ENCODE measurements at places on chromosomes 1 and 21.
A peak's percentile ranks its signal among the peaks of the same experiment; 100 is the strongest.

- DNase-seq = no peak
These were observed 11.8 kb upstream of the CSF1 start for GRCh38 chr1:109898842-109899241.

DNA sequence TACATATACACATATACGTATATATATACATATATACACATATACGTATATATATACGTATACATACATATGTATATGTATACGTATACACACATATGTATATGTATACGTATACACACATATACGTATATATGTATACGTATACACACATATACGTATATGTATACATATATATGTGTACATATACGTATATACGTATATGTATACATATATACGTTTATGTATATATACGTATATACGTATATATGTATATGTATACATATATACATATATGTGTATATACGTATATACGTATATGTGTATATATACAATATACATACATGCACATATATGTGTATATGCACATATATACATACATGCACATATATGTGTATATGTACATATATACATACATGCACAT lies 396.2 kb upstream of the DUSP10 start:
- no peak for DNase-seq

DNA sequence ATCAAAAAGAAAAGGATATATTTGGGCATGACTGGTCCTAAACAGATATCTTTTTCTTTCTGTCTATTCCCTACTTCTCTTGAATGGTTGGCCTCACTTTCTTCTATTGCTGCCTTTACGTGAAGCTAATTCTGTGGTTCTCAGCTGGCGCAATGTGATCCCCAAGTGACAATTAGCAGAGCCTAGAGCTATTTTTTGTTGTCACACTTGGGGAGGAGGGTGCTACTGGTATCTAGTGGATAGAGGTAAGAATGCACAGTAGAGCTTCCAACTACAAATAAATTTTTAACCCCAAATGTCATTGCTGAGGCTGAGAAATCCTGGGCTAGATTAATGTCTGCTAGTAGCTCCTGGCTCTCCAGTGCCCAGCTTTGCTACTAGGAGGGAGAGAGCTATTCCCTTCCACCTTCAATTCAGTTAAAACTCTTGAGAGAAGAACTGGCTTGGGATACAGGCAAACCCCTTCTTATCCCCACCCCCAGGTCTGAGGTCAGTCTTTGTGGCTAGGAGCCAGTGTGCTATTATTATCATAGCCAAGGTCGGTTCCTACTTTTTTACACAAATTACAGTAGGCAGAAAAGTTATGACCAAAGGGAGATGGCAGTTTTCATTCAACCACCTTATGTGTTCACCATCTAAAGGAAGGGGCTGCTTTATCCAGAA lies 102.1 kb downstream of the SNX7 start:
- DNase-seq = no peak

- DNase-seq = no peak
These were observed 194.6 kb downstream of the TNR start for GRCh38 chr1:175548774-175549173.

DNA sequence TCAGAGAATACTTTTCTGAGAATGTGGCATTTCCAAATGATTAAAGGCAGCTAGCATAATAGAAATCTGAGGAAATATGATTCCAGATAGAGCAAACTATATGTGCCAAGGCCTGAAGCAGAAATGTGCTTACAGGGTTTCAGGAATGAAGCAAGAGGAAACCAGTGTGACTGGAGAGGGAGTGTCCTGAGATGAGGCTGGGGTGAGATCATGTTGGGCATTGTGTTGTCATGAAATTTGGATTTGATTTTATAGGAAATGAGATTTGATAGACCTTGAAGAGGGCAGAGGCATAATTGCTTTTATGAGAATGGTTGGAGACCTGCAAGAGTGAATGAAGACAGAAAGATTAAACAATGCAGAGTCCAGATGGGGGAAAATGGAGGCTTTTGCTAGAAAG lies 338.1 kb upstream of the SNX7 start:
- no peak for DNase-seq

GRCh38 chr1:31297277-31298247 lies 730 bp downstream of the ZCCHC17 start:
- DNase-seq = peak; percentile 29

GRCh38 chr1:54350360-54350759 lies 55.8 kb downstream of the SSBP3 start:
- DNase-seq = no peak

GRCh38 chr1:207565546-207566468 lies 69.8 kb downstream of the CR1 start:
- peak; percentile 57 for DNase-seq

GRCh38 chr1:68221001-68221979 lies 11.0 kb downstream of the WLS start:
- DNase-seq = no peak

DNA sequence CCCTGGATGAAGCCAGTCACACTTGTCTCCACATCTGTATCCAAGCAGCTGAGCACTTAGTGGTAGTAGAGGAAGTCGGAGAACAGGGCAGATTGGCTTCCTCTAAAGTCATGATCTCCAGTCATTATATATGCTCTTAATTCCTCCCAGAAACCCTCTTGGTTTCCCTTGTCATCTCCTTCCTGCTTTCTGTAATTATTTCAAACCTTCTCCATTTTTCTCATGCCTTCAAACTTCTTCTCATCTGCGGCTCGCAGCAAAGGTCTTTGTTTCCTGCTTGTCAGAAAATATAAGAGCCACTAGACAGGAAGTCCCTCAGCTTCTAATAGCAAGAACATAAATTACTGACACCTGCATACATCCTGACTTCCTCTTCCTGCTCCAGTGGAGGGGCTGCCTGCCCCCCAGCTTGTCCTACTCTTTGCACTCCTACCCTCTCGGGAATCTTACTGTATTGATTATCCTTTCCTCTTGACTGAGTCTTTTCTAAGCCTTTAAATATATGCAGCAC lies 124.6 kb upstream of the NGF start:
- no peak for DNase-seq

GRCh38 chr1:228508840-228509415 lies 21.7 kb downstream of the RNF187 start:
- DNase-seq = no peak

DNA sequence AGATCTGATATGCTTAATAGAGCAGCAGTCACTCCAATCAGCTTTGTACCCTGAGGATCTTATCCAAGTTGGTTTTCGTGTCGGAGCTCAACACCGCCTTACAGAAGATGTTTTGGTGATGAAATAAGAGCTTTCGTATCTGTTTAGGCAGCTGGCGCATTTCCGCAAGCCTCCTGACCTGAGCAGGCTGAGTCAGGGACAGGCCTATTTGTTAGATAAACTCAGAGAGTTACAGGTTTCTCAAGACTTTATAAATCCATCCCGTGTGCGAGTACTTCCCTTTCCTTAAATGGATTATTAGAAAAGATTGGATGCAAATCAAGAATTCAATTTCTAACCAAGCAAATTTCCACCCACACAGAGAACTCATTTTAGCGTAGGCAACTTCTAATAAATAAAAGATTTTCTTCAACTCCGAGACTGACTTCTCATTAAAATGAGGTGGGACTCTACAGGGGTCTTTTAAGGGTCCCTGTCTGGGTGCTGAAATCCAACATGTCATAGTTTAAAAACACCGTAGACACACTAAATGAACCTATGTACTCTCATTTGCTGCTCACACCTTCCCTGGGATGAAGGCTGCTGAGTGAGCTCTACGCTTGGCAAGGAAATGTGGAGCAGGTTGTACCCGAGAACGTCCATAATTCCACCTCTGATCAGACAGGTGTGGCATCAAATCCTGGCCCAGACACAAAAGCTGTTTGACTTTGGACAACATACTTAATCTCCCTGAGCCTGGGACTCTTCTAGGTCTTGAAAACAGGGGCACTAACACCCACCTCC lies 106.9 kb upstream of the F3 start:
- no peak for DNase-seq

GRCh38 chr1:219581344-219581743 lies 31.6 kb downstream of the ZC3H11B start:
- no peak for DNase-seq

GRCh38 chr1:174815474-174815908 lies 184.3 kb upstream of the CACYBP start:
- DNase-seq = no peak

GRCh38 chr1:64171246-64171645 lies 32.2 kb upstream of the UBE2U start:
- no peak for DNase-seq

DNA sequence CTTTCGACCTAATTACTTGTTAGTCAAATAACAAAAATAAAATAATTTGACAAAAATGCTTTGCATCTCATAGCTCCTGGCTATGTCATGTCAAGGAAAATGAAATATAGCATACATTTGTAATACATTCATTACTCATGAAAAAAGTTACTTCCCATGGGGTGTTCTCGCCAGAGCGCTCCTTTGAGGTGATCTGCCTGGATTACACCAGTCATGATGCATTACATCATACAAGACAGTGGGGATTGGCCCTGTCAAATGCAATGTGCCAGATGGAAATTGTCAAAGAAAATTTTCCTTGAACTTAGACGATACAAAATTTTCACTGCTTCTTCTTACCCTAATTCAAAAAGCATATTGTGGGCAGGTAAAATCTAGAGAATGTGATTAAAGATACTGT lies 215.6 kb upstream of the B3GALT2 start:
- DNase-seq = no peak

GRCh38 chr1:199546323-199546722 lies 481.2 kb upstream of the NR5A2 start:
- DNase-seq = no peak

- no peak for DNase-seq
These were observed 36.3 kb upstream of the MYOCOS start for GRCh38 chr1:171585715-171586114.

GRCh38 chr1:101915597-101915996 lies 81.1 kb downstream of the OLFM3 start:
- DNase-seq = no peak

DNA sequence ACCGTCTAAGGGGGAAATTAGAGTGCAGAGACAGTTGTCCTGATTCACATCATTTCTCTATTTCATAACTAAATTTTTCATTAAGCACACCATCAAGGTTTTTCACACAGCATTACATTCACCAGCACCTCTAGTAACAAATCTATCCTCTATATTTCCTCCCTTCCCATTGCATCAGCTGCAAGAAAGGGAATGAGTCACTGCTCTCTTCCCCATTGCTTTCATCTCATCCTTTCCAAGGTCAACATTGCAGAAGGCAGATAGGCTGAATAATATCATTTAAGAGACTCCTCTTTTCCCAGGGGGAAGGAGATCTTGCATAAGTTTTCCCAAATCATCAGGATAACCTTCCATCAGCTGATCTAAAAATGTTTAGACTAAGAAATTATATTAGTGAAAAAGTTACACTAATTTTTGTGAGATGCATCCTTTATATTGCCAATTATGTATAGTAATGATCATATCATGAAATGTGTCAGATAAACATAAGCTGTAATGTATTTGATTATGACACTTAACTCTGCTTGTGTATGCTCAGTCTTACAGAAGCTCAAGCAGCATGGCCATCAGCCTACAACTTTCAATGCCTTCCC lies 4.3 kb downstream of the INTS7 start:
- no peak for DNase-seq

DNA sequence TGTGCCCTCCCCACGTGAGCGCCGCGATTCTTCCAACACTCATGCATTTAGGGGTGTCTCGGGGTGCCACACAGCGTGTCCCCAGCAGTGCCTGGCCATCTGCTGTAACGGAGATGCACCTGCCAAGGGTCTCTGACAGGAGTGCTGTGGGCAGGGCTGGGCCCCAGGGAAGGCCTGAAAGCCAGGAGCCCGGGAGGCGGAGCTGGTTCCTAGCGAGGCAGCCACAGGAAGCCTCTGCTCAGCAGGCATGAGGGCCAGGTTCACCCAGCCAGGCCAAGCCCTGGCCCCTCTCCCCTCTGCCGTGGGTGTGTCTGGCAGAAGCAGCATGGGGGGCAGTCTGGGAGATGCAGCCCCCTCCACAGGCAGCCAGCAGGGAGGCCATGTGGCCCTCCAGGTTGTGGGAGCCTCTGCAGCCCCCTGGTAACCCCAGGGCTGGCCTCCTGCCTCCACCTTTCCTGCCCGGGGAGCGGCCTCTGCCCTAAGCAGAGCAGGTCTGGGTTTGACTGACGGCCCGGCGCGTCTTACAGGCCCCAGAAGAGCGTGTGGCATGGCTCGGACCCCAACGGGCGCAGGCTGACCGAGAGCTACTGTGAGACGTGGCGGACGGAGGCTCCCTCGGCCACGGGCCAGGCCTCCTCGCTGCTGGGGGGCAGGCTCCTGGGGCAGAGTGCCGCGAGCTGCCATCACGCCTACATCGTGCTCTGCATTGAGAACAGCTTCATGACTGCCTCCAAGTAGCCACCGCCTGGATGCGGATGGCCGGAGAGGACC lies 30.4 kb downstream of the SLC19A1 start:
- DNase-seq = no peak

- no peak for DNase-seq
These were observed 19.1 kb upstream of the HDAC1 start for GRCh38 chr1:32272557-32273390.

- no peak for DNase-seq
These were observed 483.2 kb upstream of the PTBP2 start for GRCh38 chr1:96238426-96238825.

GRCh38 chr1:11062965-11063401 lies 3.2 kb upstream of the SRM start:
- DNase-seq = no peak

DNA sequence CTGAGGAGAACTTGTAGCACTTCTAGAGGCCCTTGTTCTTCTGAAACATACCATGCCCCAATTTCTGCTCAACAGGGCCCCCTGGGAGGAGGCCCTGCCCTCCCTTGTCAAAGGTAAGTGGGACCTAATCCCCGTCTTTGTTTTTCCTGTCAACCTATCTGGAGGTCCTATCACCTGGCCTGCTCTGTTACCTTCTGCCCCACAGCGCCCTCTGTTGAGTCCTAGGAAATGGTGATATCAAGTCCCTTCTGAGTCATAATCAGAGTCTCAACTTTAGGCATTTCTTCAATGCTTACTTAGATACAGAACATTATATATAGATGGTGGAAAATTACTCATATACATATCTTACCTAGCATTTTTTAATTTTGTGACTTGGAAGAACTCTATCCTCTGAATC lies 28.2 kb upstream of the FCRL4 start:
- DNase-seq = peak; percentile 82

DNA sequence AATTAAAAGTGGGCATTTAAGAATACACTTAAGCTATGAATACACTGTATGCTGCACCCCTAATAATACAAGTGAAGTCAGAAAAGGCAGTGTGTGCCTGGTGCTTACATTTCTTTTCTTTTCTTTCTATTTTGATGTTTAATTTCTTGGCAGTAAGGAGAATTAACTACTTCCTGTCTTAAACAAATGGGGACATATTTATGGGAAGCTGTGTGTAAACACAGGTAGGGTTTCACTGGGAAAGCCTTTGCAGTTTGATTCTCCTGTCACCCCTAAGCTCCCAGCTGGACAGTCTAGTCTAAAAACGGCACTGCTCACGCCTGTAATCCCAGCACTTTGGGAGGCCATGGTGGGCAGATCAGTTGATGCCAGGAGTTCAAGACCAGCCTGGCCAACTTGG lies 146.0 kb downstream of the MIS18A start:
- no peak for DNase-seq

- DNase-seq = peak; percentile 47
These were observed 127.0 kb downstream of the CRB1 start for GRCh38 chr1:197394831-197395608.
